CD8-positive, alpha-beta memory T cell (primary cell): ENCODE measurements at places on chromosomes 5 and 9. TPM values are rescaled to one million over a fixed set of nuclear protein-coding genes. Genes with fewer than 3 reads are reported as not detected.

TBC1D2 gene
- polyA plus RNA-seq, result 5.6 TPM

- DNase-seq, result no peak
These were observed at the start of gene TMEM215 for GRCh38 chr9:32783168-32783891. Gene TMEM215 (plus strand): TSS chr9:32783540. CDS start chr9:32784184, 644 bp downstream.

DNA sequence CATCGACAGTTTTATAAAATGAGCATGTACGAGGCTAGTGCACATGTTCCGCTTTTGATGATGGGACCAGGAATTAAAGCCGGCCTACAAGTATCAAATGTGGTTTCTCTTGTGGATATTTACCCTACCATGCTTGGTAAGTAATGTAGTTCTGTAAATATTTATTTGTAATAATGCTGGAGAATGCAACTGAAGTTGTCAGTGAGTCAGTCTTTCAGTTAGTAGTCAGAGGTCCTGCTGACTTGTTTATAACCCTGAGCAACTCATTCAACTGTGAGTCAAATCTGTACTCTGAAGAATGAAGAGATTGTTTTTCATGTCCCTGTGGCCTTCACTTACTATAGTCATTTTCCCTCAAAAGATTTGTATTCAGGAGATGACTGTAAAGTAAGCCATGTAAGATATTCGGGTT is 28.4 kb upstream of the GPR150 start:
- no peak for DNase-seq

DNA sequence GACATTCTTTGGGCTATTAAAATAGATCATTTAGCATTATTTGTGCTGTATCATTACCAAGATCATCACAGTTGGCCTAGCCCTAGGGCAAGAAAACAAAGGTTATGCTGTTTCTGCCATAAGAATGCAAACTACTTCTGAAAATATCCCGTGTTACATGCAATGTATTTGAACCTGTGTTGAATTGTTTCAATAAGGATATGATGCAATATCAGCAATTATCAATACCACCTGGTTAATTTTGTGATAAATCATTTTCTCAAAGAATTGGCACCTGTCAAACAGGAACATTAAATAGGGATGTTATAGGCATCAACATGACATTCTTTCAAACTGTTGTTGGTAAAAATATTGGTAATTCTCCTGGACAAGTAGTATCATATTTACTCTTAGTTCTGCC is 2002.0 kb upstream of the CDH9 start:
- DNase-seq, result no peak

GRCh38 chr5:141319202-141319601 is 1.4 kb downstream of the TAF7 start:
- DNase-seq, result no peak

- no peak for DNase-seq
These were observed 6.8 kb downstream of the AUH start for GRCh38 chr9:91354881-91355280.

DNA sequence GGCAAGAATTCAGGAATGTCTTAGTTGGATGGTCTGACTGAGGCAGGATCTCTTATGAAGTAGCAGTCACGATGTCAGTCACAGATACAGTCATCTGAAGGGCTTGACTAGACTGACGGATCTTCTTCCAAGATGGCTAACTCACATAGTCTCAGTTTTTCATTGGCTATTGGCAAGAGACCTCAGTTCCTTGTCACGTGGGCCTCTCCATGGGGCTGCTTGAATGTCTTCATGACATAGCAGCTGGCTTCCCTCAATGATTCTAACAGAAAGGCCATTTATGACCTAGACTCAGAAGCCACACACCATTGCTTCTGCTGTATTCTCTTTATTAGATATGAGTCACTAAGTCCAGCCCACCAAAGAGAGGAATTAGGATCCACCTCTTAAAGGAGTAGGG is 4.7 kb downstream of the APC start:
- no peak for DNase-seq

POU5F2 gene
- polyA plus RNA-seq, result 0.02 TPM

GRCh38 chr9:125650271-125650737 is 56.7 kb downstream of the MAPKAP1 start:
- no peak for DNase-seq

GRCh38 chr5:14716755-14717752 is 52.5 kb downstream of the OTULIN start:
- DNase-seq, result no peak

CYLC2 gene
- polyA plus RNA-seq, result not detected

DNA sequence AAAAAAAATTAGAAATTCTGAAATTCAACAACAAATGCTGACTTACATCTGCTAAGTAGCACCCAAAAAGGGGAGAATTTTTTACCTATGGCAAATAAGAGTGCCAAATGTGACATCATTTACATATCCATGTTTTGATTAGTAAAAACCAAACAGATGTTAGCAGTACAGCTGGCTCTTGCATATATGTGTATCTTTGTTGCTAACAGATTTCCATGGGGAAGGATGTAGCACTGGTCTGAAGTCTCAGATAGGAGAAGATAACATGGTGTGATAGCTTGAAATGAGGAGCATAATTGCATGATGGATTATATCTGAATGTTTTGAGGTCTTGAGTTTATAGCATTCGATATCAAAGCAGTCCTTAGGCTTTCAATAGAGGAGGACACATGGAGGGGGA is 17.5 kb downstream of the PIK3R1 start:
- no peak for DNase-seq

ECM2 gene
- polyA plus RNA-seq, result not detected

- DNase-seq, result no peak
These were observed 3.5 kb downstream of the MSANTD3 start for GRCh38 chr9:100430286-100430940.

- no peak for DNase-seq
These were observed 53.6 kb downstream of the GIN1 start for GRCh38 chr5:103066326-103066725.

DNA sequence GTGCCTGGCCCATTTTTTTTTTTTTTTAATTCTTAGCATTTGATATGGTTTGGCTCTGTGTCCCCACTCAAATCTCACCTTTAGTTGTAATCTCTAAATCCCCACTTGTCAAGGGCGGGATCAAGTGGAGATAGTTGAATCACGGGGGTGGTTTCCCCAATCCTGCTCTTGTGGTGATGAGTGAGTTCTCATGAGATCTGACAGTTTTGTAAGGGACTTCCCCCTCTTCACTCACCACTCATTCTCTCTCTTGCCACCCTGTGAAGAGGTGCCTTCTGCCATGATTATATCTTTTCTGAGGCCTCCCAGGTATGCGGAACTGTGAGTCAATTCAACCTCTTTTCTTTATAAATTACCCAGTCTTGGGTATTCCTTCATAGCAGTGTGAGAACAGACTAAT is 27.2 kb downstream of the NDUFAF2 start:
- no peak for DNase-seq

TMCO6 gene
- polyA plus RNA-seq, result 15.4 TPM

DNA sequence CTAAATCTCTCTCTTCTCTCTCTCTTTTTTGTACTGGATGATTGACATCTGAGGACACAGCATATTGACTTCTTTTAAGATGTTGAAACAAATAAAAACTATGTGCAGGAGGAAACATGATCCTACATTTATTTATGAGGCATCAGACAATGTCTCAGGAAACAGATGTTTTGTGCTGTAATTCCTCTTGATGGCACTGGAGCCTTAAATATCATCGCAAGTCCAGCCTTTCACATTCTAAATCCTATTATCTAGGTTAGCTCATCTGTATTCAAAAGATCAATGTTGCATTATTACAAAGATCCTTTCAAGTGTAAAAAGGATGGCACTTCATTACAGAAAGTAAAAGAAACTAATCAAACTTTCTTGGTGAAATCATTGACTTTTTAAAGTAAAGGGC is 63.9 kb downstream of the MAT2B start:
- no peak for DNase-seq

DNA sequence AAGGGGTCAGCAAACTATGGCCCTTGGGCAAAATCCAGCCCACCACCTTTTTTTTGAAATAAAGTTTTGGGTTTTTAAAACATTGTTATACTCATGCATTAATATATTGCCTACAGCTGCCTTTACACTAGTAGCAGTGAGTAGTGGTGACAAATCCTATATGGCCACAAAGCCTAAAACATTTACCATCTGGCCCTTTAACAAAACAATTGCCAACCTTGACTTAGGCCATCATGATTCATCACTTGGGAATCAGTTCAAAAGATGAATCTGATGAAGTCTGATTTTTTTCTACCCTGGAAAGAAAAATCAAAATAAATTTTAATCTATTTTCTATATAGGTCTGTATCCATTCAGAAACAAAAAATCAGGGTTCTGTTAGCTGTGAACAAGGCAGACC is 484.9 kb downstream of the BNC2 start:
- no peak for DNase-seq

DNA sequence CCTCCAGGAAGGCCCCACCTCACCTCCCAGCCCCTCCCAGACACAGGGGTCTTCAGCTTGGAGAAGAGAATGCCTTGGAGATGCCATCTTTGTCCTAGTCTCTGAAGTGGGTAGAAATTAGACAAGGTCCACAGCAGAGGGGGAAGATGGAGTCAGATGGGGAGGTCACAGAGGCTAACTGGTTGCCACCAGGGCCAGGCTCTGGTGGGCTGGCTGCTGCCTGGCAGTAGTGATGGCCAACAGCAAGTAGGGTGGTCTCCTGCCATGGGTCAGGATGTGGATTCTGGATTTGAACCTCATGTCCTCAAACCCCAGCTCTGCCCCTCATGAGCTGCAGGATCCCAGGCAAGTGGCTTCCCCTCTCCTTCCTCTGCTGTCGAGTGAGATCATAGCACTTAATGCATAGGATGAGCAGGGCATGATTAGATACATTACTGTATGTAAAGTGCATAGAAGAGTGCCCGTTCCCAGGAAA is 38.7 kb upstream of the NEK6 start:
- DNase-seq, result no peak

STKLD1 gene
- polyA plus RNA-seq, result 0.75 TPM

DNA sequence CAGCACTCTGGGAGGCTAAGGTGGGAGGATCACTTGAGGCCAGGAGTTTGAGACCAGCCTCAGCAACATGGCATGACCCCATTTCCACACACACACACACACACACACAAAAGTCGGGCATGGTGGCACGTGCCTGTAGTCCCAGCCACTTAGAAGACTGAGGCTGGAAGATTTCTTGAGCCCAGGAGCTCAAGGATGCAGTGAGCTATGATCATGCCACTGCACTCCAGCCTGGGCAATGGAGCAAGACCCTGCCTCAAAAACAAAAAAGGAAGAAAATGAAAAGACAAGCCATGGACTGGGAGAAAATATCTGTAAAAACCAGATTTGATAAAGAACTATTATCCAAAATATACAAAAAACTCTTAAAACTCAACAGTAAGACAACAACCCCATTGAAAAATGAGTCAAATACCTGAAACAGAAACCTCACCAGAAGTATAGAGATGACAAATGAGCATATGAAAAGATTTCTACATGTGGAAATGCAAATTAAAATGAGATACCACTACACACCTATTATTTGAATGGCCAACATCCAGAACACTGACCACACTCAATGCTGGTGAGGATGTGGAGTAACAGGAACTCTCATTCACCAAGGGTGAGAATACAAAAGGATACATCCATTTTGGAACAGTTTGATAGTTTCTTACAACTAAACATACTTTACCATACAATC is 24.7 kb downstream of the DNAJA1 start:
- DNase-seq, result no peak

DNA sequence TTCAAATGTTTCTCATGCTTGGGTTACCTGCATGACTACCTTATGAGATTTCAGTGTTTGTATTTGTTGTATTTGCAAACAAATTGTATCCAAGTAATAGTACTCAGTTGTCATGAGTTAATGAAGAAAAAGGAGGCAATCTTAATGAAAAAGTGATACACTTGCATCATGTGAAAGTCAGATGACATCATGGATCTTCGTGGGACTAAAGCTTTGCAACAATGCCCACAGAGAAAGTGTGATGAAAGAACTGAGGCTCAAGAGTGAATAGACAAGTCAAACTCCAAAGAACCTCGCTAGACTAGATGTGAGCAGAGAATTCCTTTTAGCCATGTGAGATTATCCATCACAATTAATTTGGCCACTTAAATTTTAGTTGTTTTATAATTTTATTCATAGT is 75.4 kb upstream of the ADRB2 start:
- no peak for DNase-seq

- no peak for DNase-seq
These were observed 15.7 kb downstream of the USP20 start for GRCh38 chr9:129850821-129851550.

CFAP157 gene
- 0.33 TPM for polyA plus RNA-seq

GRCh38 chr5:2749514-2750025 is 1.9 kb downstream of the IRX2 start:
- no peak for DNase-seq
